Putamen (tissue), 1 donor: ENCODE measurements at places on chromosomes 7 and 10.

- DNase-seq, result no peak
Observed at GRCh38 chr10:3402187-3402751, 229.7 kb upstream of the PITRM1 start.

- no peak for DNase-seq
Observed at GRCh38 chr10:32384171-32384570, 37.2 kb upstream of the EPC1 start.

DNA sequence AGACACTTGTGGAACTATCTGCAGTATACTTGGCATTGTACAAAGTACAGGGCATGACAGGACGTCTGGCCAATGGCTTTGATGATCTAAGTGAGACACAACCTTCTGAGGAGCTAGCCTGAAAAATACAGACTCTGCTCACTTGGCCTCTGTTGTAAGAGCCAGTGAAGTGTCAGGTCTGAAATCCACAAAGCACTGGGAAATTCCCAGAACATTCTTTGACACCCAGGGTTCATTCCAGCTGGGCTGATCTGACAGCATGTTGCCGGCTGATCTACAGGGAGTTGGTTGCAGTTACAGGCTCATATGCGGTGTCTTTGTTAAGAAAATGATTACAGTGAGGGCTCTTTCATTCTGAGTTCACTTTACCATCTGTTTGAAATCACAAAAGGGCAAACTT lies 354.6 kb downstream of the PHF14 start:
- no peak for DNase-seq

DNA sequence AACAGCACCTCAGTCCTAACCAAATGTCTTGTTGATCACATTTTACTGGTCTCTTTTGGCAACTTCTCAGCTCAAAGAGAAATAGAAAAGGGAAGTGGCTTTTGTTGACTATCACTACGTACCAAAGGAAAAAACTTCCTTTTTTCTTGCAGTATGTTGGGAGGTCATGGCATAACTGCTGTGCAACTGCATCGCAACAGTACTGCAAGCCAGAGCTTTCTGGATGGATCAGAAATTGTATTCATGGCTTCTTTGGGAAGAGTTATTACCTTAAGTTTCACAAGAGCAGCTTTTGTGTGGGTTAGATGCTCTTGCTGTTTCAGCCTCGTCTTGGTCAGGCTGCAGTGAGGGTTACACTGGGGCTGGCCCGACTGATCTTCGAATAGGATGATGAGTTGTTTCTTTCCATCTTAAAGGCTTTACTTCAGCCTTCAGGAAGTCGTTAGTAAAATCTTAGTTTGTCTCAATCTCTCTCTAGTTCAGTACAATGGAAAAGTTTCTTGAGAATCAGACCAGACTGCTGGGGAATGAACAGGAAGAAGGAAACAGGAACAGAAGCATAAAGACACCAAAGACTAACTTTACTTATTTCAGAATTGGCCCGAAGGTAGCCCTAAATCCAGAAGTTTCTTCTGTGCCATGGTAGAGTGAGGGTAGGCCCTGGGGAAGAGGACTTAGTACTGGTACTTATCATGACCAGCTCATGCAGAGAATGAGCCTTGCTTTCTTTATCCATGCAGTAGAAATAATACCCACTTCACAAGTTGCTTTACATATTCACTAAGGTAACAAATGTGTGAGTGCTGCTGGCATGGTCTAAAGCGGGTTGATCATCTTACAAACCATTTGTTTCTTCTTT lies 153.6 kb downstream of the CELF2 start:
- DNase-seq, result no peak

GRCh38 chr10:123327896-123328295 lies 173.7 kb downstream of the BUB3 start:
- no peak for DNase-seq

DNA sequence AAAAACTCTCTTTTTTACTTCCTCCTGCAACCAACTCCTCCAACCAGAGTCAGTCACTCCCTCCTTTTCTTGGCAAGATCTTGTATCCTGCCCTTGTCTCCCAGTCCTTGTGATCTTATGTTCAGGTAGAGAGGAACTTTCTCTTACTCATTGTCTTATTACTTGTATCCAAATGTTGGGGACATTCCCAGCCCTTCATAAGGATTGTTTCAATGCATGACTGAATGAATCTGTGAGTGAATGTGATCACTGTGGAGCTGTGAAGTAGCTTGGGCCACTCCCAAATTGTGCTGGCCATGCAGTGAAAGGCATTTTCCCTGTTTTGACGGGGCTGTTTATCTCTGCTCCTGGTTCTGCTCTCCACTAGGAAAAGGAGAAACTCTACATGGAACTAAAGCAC lies 93.7 kb downstream of the CFAP58 start:
- DNase-seq, result no peak

DNA sequence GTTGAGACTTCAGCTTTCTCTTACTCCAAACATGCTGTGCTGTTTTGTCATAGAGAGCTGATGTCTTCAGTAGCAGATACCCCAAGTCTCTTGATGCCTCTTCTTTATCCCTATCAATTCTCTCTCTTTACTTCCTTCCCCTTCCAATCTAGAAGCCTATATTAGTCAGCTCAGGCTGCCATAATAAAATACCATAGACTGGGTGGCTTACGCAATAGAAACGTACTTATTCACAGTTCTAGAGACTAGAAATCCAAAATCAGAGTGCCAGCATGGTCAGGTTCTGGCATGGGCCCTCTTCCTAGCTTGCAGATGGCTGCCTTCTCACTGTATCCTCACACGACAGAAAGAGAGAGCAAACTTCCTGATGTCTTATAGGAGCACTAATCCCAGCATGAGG lies 9.0 kb upstream of the GARS1 start:
- no peak for DNase-seq

GRCh38 chr7:28292834-28293526 lies 112.4 kb upstream of the JAZF1 start:
- no peak for DNase-seq

GRCh38 chr10:48684792-48685623 lies at the start of gene WDFY4:
Gene WDFY4, plus strand, starts transcription at chr10:48684873. Its CDS starts 24,860 bp downstream, at chr10:48709733.
- DNase-seq, result no peak

DNA sequence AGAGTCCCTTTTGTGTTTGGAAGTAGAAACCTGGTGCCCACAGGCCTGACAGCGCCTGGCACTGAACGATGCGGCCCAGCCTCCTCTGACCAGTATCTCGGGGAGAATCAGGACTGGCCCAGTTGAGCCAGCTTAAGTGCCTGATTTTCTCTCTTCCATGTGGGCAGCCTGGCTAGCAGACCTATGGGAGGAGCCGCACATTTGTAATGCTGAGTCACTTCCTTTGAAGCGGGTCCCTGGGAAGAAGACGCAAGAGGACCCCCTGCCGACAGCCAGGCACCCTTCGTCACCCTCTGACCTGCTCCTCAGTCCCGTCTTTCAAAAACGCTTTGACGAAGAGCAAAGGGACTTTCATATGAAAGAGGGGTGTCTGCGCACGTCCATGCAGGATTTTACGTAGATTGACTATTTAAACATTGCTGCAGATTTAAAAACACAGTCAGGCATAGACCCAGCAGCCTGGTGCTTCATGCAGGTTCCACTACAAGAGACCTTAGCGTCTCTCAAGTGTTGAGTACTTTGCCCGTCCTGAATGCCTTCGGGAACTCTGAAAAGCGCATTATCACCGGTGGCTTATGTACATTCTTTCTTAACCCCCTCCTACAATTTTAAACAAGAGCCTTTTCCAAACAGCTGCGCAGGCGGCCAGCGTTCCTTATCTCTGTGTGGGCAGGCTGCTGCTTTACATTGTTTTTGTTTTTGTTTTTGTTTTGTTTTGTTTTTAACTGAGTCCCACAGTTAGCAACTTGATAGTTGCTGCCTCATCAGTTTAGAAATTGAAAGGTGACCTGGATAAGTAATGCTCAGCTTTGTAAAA lies 36.5 kb upstream of the AP5Z1 start:
- DNase-seq, result no peak

GRCh38 chr10:17599089-17599488 lies 18.1 kb downstream of the HACD1 start:
- DNase-seq, result no peak

DNA sequence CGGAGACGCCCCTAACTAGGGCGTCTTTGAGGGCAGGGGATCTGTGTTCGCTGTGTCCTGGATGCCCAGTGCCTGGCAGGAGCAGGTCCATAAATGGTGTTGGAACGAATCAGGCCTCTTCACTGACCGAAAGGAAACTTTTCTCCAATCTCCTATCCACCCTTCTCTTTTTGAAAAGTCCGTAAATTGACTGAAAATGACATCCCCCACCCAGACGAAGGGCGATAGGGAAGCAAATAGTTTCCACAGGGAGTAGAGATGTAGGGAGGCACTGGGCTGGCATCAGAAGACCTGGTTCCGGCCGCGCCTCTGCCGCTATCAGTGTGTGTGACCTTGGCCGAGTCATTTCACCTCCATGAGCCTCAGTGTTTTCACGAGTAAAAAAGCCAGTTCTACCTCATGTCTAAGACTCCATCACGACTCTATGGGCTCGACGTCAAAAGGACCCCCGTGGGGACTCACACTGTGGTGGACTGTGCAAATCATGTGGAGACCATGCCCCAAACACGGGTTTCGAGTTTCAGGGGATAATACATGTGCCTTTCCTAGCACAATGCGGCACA lies 497 bp upstream of the RAB11FIP2 start:
- DNase-seq, result no peak

DNA sequence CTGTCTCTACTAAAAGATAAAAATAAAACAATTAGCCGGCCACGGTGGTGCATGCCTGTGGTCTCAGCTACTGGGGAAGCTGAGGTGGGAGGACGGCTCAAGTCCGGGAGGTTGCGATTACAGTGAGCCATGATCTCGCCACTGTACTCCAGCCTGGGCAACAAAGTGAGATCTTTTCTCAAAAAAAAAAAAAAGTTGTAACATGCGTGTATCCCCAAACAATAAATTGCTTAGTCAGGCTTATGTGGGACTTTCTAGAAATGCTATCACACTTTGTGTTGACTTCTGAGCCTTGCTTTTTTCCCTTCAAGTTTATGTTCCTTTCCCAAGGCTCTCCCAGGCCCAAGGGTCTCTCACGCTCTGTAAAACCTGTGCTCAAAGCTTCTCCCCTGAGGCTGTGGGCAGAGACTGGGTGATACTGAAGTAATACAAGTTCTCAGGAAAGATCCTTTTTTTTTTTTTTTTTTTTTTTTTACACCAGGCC lies 88.0 kb upstream of the TNS3 start:
- DNase-seq, result no peak

DNA sequence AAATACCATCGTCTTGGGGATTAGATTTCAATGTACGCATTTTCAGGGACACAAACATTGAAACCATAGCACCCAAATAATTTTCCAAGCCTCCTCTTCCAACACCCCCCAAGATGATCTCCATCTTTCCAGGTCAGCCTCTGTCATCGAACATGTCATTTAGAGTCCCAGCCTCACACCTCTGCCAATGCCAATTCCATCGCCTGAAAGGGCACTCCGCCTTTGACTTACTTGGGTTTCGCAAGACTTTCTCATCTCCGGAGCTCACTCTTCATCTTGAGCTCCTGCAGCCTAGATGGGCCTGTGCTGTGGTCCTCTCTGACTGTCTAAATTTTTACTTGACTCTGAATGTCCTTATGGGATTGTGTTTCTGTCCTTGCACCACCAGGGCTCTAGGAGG lies 10.4 kb upstream of the FAM241B start:
- no peak for DNase-seq

DNA sequence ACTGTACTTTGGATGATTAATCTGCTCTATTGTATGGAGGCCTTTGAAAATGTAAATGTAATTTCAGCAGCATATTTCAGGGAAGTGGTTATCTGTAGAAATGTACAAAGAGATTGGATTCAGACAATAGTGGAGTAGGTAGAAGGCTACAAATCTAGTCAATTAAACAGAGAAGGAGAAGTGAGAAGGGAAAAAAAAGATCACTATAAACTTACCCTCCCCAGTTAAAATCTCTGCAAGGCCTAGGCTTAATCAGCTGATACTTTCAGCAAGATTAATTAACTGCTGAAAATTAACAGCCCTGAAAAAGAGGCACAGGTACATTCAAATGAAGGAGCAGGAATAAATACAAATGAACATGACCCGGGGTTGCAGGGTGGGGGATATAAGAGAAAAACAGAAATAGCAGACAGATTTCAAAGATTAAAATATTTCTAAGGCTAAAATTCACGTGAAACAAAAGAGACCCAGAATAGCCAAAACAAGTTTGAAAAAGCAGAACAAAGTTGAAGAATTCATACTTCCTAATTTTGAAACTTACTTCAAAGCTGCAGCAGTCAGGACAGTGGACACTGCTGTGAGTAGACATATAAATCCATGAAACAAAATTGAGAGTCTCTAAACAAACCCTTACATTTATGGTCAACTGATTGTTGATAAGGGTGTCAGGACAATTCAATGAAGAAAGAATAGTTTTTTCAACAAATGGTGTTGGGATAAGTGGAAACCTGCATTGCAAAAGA lies 96.0 kb downstream of the NRCAM start:
- DNase-seq, result no peak

DNA sequence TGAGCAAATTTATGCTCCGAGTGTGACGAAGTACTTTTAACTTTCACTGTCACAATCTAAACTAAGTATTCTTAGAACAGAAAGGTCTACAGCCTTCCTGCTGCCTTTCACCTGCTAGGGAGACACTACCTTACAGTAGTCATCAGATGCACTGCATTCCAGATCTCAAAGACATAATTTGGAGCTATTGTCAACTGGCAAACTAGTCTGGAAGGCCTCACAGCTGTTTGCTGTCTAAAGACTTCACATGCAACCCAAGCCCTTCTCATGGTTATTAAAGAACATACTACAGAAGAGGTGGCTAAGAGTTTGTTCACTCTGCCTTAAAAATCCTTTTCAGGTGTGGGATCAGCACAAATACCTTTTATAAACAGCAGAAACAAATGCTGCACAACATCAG lies 91.8 kb upstream of the KCNIP2 start:
- no peak for DNase-seq

- DNase-seq, result no peak
Observed at GRCh38 chr10:93512565-93512964, 16.2 kb downstream of the CEP55 start.

- DNase-seq, result no peak
Observed at GRCh38 chr7:72445580-72445979, 33.4 kb upstream of the CALN1 start.

- no peak for DNase-seq
Observed at GRCh38 chr7:70787286-70787685, 344.7 kb upstream of the GALNT17 start.

- peak; percentile 30 for DNase-seq
Observed at GRCh38 chr10:75019370-75019769, 92.1 kb upstream of the SAMD8 start.

DNA sequence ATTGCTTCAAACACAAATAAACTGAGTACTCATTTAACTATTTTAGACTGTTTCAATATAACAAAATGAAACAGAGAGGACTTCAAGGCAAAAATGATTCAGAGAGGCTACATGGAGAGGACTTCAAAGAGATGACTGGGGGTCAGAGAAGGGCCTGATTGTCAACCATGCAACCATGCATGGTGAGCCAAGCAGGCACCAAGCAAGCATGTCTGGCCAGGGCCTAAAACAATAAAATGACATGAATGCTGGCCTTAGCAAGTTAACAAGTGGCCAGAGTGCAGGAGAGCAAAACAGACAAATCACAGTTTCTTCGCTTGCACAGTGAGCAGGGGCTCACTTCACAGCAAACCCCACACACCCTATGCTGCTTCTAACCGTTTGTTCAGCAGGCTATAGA lies 356.5 kb upstream of the MTPN start:
- DNase-seq, result no peak
